Common myeloid progenitor, CD34-positive (primary cell): ENCODE measurements at places on chromosomes 2 and 18.

- H3K27ac ChIP-seq: no peak overlapping the region
- no peak overlapping the region for H3K4me3 ChIP-seq
- H3K4me1 ChIP-seq: no peaks in the 10 kb centered on the region
- H3K27me3 ChIP-seq: peaks cover 32% of the 10 kb centered on the region
Observed at GRCh38 chr2:233976690-233977294, 59.6 kb downstream of the TRPM8 start.

GRCh38 chr2:146209842-146210275 is 1635.0 kb upstream of the ACVR2A start:
- DNase-seq: no peak
- H3K27ac ChIP-seq: no peak overlapping the region
- no peak overlapping the region for H3K4me3 ChIP-seq
- H3K4me1 ChIP-seq: no peaks in the 10 kb centered on the region
- no peaks in the 10 kb centered on the region for H3K36me3 ChIP-seq

DNA sequence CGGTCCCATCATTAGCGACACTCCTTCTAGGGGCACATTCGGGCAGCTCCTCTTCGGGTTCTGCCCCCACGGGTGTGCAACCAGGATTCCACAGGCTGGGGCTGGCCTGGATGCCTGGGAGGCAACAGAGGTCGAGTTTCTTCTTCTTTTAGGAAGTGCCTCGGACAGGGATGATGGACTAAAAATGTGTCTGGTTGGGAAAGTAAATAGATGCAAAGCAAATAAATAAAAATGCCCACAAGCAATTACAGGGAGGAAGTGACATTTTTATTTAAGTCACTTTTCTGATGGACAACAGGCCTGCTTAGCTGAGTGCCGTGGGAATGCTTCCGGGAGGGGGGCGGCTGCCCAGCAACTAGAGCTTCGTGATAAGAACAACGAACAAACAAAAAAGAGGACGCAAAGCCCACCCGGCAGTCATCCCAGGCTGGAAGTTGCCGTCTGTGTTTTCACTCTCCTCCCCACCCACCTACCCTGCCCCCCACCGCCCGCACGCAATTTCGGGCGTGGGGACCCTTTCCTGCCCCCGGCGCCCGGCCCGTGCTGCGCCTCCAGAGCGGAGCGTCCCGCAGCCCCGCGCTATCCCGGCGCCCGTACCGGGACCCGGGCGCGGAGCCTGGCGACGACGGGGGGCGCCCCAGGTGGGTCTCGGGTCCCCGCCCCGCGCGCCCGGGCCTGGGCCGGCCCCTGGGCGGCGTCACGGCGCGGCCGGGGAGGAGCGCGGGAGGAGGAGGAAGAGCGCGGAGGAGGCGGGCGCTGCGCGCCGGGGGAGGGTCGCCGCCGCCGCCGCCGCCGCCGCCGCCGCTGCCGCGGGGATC is 412 bp upstream of the NCK2 start:
- H3K36me3 ChIP-seq: peaks cover 2% of the 10 kb centered on the region
- H3K27me3 ChIP-seq: no peaks in the 10 kb centered on the region
- H3K4me1 ChIP-seq: peaks cover 13% of the 10 kb centered on the region
- H3K4me3 ChIP-seq: peak overlapping the region; percentile 45

GRCh38 chr2:238851026-238851425 is 3.1 kb downstream of the TWIST2 start:
- no peak overlapping the region for H3K27ac ChIP-seq
- no peak overlapping the region for H3K4me3 ChIP-seq
- peaks cover 30% of the 10 kb centered on the region for H3K27me3 ChIP-seq
- peaks cover 28% of the 10 kb centered on the region for H3K4me1 ChIP-seq
- H3K36me3 ChIP-seq: no peaks in the 10 kb centered on the region

DNA sequence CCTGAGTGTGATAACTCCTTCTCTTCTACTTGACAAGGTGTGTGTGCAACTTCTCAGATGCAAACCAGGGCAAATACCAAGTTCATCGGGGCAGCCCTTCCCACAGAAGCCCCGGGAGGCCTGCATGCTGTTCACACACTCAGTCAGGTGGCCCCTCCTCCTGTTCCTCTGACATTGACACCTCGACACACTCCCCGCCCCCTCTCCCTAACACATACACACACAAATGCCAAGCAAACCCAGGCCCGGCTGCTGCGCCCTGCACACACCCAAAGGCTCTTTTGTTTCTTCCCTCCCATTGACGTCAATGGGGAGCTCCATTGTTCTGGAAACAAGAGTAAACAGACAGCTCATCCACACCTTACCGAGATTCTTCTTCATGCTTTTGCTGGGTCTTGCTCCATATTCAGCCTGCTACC is 1.7 kb upstream of the PER2 start:
- no peaks in the 10 kb centered on the region for H3K4me1 ChIP-seq
- H3K36me3 ChIP-seq: no peaks in the 10 kb centered on the region
- no peak overlapping the region for H3K4me3 ChIP-seq
- no peak overlapping the region for H3K27ac ChIP-seq

DNA sequence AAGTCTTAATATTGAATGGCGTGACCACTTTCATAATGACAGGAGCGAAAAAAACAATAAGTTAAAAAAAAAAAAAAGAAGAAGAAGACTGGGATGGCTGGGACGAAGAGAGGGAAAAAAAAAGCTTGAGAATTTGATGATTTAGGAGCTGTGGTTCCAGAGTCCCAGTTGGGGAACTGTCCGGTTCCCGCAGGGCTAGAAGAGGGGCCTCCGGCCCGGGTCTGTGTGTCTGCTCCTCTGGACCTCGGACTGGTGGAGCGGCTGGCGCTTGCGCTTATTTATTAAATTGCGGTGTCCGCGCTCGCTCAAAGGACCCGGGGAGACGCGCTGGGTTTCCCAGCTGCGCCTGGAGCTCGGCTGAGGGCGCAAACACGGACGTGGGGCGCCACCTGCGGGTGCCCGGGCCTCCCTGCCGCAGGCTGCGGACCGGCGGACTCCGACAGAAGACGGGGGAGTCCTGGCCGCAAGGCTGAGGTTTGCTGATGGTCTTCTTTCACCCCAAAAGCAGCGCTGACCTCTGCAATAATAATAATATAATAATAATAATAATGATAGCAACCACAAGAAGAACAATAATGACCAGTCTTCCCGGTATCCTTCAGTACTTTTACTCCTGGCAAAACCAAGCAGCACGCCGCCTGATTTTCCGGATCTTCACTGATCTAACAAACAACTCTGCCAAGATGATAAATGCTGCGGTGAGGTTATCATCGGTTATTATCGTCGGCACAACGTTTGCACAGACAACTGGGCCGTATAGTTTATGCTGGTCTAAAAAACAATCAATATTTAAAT is at the start of gene CBLN2:
Gene CBLN2, minus strand, starts transcription at position 251 of the 795 bp plus-strand sequence. CDS start 2,182 bp downstream, outside the sequence.
- peak within 1 kb of the TSS; percentile 53 for H3K4me3 ChIP-seq
- H3K27me3 ChIP-seq: peaks cover 14% of the 10 kb centered on the region
- H3K36me3 ChIP-seq: no peaks in the 10 kb centered on the region
- H3K27ac ChIP-seq: no peak within 1 kb of the TSS

DNA sequence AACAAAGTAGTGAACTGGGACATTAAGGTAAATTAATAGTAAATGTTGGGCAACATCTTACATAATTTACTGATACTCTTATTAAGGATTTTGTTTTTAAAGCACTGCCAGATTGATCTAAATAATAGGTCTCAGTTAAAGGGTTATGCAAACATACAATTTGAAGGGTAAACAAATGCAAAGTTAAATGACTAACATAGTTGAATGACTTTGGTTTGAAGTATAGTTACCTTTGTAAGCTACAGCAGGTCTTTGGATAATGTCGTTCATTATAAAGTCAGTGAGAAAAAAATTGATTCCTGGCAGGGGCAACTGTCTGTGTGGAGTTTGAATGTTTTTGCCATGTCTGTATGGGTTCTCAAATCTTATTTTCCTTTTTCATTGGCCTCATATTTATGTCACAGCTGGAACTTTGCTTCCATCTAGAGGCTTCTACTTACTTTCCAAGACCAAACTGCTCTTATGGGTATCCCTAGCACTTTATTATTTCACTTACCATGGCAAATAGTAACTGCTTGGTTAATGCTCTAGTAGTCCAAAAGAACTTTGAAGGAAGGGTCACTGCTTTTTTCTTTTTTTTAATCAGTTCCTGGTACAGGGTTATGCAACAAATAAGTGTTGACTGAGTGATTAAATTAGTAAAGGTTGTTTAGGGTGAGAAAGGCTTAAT is 107.8 kb downstream of the NBEAL1 start:
- H3K4me1 ChIP-seq: no peaks in the 10 kb centered on the region
- no peaks in the 10 kb centered on the region for H3K27me3 ChIP-seq
- no peak overlapping the region for H3K4me3 ChIP-seq
- no peaks in the 10 kb centered on the region for H3K36me3 ChIP-seq
- peak; percentile 22 for DNase-seq

GRCh38 chr2:235497096-235497495 is 3.3 kb downstream of the AGAP1 start:
- H3K27me3 ChIP-seq: peaks cover 37% of the 10 kb centered on the region
- no peaks in the 10 kb centered on the region for H3K36me3 ChIP-seq
- no peak for DNase-seq
- H3K27ac ChIP-seq: no peak overlapping the region
- H3K4me3 ChIP-seq: no peak overlapping the region
- H3K4me1 ChIP-seq: peaks cover 4% of the 10 kb centered on the region

DNA sequence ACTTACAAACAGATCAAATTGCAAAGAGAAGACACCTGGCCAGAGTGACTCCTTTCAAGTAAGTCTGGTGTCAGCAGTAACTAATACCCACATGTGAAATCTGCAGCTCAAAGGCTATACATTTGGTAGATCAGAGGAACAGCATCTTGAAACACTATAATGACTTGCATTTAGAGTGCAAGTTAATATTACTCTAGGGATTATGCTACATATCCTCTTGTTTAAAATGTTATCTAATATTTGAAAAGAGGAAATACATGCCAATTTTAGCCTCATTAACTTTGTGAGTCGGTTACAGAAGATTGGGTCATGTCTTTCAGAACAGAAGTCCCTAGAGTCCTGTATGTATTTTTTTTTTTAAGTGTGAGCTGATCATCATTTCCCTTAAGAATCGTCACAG is 15.2 kb downstream of the LANCL1 start:
- H3K4me3 ChIP-seq: no peak overlapping the region
- no peaks in the 10 kb centered on the region for H3K4me1 ChIP-seq
- no peak for DNase-seq
- H3K27me3 ChIP-seq: no peaks in the 10 kb centered on the region
- H3K27ac ChIP-seq: no peak overlapping the region

GRCh38 chr2:37389989-37390765 is 45.7 kb downstream of the QPCT start:
- peak; percentile 67 for DNase-seq
- H3K27ac ChIP-seq: no peak overlapping the region
- no peaks in the 10 kb centered on the region for H3K27me3 ChIP-seq

DNA sequence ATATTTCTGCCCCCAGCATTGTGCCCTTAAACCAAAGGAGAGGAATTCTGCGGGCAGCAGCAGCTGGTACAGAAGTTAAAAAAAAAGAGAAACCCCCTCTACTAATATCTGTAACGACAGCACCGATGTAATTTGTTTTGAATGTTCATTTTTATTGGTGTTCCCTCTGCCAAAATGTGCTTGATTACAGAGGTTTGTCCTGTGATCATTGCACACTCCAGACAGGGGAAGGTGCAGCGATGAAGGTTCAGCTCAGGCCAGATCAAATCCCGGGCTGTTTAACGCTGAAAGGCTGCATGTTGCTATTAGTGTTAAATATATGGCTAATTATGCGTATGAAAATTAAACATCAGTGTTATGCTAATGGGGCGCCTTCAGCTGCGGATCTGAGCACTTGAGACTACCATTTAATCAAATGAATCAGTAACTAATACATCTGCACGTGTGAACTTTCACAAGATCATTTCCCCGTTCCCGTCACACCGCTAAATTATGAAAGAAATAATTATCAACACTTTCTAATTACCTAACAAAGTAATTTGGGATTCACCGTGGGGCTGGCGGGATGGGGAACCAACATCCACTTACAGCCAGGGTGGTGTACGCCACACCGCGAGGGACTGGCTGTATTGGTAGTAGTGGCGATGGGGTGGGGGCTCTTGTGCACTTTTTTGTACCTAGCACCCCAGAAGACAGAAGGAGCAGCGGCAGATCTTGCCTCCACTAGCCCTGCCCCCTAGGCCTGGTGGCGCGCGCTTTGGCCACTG is 1.5 kb upstream of the DLX1 start:
- no peaks in the 10 kb centered on the region for H3K36me3 ChIP-seq
- DNase-seq: peak; percentile 41
- peak overlapping the region; percentile 57 for H3K4me3 ChIP-seq
- H3K27ac ChIP-seq: no peak overlapping the region
- peaks cover 43% of the 10 kb centered on the region for H3K4me1 ChIP-seq
- peaks cover 69% of the 10 kb centered on the region for H3K27me3 ChIP-seq

DNA sequence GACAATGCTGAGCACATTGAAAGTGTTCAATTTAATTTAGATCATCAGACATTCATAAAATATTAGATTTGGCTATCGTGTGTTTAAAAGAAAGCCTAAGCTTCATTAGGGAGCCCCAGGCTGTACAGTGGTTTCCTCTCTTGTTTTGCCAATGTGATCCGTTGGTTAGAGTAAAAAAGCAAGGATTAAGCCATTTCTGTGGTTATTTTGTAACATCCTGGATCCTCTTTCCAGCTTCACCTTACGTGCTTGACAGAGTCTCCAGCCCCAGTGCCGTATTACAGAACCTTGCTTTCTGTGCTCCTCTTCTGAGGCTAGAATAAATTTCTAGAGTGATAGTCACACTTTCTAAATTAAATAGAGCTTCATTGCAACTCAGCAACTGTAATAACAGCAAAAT is 289.3 kb upstream of the LINC00305 start:
- H3K36me3 ChIP-seq: no peaks in the 10 kb centered on the region
- DNase-seq: no peak

DNA sequence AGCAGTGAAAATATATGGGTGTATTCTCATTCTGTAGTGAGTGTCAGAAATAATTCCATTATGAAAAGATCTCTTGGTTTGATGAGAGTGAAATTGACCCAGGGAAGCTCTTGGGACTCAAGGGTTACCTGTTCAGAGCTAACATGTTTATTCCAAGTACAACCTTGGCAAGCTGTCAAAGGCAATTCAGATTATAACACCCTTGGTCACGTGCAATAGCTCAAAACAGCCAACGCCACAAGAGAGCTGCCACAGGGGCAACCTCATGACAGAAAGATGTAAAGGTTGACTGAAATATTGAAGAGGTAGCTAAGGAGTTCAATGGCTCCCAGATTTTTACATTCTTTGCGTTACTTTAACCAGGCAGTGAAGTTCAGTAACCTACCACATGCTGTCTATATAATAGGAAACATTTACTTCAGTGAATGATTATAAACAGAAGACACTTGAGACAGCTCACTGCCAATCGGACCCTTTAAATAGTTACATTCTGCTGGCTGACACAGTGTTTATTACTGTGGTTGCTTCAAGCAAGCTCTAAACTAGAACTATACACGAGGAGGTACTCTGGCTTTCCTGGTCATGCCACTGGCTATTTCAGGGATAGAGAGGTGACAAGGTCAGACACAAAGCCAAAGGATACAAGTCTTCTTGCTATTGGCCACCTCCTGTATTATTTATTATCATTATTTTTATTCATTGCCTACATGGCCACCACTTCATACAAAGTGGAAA is 187.3 kb downstream of the PID1 start:
- H3K27me3 ChIP-seq: no peaks in the 10 kb centered on the region
- no peak overlapping the region for H3K4me3 ChIP-seq
- no peak overlapping the region for H3K27ac ChIP-seq
- DNase-seq: no peak
